ENCODE measurements at places on chromosomes 7 and 10.

- no peak for DNase-seq
Observed at GRCh38 chr10:124462348-124462695, 699 bp downstream of the LHPP start.

GRCh38 chr7:151900986-151901621, 24.2 kb upstream of the PRKAG2 start:
- no peak for DNase-seq

GRCh38 chr7:115721293-115722217, 309.0 kb downstream of the TFEC start:
- DNase-seq: no peak

- DNase-seq: no peak
Observed at GRCh38 chr10:15824498-15824897, 35.8 kb downstream of the MINDY3 start.

DNA sequence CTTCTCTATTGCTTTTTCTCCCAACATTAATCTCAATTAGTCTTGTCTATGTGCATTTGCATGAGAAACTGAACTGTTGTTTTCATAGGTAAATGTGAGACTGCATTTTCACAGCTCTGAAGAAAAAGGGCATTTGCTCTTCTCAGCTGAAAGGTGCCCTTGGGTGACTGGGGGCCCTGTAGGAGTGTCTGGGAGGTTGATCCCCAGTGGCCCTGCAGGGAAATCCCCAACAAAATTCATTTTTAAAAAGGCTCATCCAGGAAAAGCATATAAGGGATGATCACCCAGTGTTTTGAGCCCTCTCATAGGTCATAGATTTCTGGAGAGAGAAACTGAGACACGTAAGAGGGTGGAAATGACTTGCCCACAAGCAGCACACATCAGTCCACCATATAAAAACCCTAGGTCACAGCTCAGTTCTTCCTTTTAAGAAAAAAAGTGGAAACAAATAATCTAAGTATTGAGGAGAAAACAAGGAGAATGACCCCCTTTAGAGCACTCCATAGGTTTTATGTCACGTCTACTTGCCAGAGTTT, 190.3 kb upstream of the AHR start:
- no peak for DNase-seq

DNA sequence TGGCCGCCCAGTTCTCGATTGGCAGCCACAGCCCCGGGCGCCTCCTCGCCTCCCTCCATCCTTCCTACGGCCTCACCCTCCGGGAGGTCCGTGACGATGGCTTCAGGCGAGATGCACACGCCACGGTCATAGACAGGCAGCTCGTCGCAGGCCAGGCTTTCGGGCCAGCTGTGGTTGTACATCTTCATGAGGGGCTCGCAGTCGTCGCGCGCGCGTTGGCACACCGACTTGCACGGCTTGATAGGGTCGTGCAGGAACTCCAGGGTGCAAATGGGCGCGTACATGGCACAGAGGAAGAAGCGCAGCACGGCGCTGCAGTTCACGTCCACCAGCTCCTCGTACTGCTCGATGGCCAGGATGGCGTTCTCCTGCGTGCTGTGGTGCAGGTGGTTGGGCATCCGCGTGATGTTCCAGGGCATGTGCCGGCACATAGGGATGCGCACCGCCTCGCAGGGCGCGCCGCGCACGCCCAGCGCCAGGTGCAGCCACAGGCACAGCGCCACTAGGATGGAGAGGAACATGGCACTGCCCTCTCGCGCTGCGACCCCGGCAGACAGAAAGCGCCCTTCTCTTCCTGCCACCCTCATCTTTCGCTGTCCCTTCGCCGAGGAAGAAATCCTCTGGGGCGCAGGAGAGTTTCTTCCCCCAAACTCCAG, 472 bp downstream of the SFRP4 start:
- DNase-seq: no peak

- no peak for DNase-seq
Observed at GRCh38 chr7:129721068-129721467, 109.5 kb downstream of the NRF1 start.

GRCh38 chr7:17094963-17095574, 203.4 kb upstream of the AHR start:
- DNase-seq: no peak

DNA sequence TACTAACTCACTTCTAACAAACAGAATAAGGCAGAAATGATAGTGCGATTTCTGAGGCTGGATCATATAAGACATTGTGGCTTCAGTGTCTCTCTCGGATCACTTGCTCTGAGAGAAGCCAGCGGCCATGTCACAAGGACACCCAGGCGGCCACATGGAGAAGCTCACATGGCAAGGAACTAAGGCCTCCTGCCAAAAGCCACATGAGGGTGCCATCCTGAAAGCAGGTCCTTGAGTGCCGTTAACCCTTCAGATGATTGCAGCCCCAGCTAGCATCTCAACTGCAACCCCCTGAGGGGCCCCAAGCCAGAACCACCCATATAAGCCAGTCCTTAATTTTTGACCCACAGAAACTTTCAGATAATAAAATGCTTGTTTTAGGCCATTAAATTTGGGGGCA, 6.9 kb upstream of the VDAC2 start:
- no peak for DNase-seq

DNA sequence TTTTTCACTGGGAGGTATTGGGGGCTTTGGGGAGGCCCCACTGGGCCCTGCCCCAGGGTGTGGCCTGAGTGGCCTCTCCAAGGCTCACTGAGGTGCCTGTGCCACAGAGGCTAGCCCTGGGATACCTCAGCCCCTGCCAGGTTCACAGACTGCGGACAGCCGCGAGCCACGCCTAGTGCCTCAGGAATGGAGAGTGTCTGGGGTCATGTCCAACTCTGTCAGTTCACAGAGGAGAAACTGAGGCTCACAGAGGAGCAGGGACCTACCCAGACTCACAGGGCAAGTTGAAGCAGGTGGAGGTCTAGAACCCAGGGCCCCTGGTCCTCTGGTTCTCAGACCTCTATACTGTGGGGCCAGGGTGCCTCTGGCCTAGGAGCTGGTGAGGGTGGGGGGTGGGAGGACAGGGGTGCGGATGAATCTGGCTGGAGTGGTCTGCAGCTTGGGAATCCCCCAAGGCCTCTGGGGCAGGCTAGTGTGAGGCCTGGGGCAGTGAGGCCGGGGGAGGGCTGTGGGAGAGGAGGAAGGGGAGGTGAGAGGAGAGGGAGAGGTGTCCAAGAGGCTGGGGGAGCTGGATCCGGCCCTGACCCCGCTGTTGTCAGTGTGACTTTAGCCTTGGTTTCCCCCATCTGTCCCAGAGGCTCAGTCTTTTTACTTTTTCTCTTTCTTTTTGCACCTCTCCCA, 20.0 kb downstream of the NEURL1 start:
- no peak for DNase-seq

DNA sequence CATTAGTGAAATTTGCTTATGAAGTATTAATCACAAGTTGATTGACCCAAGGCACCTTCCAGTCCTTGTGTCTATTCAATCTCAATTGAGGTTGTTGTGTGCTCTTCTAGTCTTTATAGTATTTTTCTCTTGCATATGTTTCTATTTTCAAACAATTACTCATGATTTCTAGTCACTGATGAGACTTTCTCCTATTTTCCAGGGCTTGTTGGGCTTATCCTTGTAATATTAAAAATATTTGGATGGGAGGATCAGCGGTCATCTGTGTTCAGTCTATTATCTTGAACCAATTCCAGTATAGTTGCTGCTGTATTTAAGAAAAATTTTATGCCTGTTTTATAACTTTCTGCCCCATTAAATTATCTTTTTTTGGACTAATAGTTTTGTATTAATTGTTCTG, 154.4 kb downstream of the PTEN start:
- no peak for DNase-seq

- DNase-seq: no peak
Observed at GRCh38 chr10:8043569-8044306, 10.8 kb upstream of the GATA3 start.

GRCh38 chr7:116785843-116786242, 76.5 kb upstream of the CAPZA2 start:
- no peak for DNase-seq

DNA sequence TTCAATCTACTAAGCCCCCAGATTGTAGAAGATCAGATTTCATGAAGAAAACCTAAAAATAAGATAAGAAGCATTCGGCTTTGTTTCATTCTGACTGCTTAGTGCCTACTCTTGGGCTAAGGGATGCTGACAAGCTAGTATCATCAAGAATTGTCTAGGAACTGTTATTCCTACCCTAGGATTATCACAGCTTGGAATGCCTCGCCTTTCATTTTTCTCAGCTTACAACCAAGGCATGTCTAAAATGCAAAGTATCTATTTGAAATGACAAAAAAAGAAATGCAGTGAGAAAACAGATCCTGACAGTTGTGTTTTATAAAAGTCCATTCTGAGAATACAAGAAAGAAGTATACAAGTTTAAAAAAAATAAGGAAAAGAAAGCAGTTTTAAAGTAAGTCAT, 441.0 kb downstream of the KCNMA1 start:
- no peak for DNase-seq

DNA sequence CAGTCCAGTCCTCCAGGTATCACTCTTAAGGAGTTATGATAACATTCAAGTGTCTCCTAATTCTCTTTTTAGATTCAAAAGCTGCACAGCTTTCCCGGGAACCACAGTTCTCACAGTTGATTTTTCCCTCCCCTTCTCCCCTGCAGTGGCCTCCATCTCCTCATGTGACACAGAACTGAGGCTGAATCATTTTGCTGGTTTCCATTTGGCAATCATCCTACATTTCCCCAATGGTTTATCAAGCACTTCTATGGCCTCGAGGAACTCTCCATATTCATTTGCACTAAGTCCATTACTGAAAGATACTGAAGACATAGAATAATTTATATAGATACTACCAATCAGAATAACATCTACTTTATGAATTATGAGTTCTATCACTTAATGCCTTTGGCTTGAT, 484.9 kb downstream of the GPAM start:
- DNase-seq: no peak

GRCh38 chr7:155484483-155485399, 26.8 kb downstream of the EN2 start:
- DNase-seq: no peak

GRCh38 chr10:78450807-78451485, 417.3 kb downstream of the RPS24 start:
- peak; percentile 84 for DNase-seq

DNA sequence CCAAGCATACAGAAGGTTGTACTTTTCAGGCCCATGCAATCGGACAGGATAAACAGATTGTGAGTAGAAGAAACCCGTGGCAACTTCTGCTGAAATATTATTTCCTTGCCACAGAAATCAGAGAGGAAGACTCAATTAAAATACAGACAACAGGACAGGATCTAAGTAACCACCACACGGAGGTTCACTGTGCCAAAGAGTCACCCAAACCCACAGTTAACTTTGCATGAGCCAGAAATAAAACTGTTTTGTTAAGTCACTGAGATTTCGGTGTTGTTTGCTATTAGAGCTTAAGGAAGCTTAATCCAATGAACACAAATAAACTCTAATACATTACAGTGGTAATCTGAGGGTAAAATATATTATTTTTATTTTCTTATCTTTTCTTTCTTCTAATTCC, 14.0 kb downstream of the PNPLA8 start:
- no peak for DNase-seq

DNA sequence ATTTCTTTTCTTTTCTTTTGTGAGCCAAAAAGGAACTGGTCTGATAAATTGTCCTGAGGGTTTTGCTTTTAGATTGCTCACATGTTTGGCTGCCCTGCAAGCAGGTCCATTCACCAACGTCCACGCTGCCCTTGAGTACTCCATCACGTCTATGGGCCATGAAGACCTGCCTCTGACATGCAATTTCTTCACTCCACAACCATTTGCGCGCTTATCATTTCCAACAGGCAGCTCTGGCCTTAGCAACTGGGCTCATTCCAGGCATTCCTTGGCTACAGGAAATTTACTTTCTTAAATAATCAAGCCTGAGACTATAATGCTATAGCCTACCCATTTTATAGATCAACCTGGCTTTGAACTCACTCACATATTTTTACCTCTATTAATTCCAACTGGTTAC, 408.3 kb upstream of the C7orf33 start:
- no peak for DNase-seq
